Stimulated activated CD4-positive, alpha-beta T cell treated with anti-CD3 and anti-CD28 coated beads, Interleukin-1b, Interleukin-23, amount 100 ng/mL, for 1 hour (primary cell): ENCODE measurements at places on chromosomes 7 and 10.

- DNase-seq, result no peak
Measured at GRCh38 chr10:12943425-12943824, 58.1 kb downstream of the CCDC3 start.

GRCh38 chr7:129502708-129503685 lies 666 bp downstream of the SMKR1 start:
- DNase-seq, result no peak

DNA sequence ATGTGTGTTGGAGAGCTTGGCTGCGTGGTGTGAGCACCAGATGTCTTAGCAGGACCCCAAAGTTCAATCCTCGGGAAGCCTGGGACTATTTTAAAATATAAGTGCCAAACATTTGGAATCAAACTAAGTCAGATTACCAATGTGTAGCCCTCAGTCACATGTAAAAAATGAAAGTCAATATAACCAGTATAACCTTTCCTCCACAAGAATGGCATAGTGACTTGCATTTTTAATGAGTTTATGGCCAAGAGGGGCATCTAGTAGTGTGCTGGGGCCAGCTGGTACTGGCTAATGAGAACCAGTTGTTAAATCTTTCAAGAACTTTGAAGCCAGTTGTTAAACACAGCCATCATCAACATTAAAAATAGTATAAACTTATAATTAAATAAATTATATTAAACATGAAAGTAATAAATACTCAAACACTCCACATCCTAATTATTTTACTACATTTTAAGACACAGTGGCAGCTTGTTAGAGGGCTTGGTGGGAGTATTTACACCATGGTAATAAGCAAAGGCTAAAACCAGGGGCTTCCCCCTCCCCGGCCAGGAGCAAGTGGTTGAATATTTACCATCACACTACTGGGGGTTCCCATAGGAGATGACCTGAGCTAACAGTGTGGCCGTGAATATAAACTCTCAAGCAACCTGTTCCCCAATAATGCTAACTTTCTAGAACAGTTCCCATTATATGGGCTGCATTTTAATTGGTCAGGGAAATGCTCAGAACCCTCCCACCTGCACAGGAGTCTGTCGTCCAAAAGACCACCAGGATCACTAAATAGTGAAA lies 7.9 kb upstream of the FAM170B start:
- DNase-seq, result no peak

DNA sequence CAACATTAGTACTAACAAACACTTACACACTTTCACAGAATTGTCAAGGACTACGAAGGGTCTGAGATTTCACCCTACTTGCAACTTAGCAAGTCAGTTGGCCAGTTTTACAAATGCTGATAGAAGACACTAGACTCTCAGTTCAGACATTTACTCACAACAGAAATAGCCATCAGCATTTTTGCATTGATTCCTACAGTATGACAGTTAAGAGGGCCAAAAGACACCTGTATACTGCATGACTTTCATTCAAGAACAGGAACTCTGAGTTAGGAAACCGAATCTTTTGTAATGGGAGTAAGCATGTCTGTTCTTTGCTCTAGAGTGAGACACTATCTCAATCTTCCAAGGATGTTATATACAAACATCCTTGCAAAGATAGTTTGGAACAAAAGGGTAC lies 40.9 kb downstream of the FAM204A start:
- DNase-seq, result no peak

DNA sequence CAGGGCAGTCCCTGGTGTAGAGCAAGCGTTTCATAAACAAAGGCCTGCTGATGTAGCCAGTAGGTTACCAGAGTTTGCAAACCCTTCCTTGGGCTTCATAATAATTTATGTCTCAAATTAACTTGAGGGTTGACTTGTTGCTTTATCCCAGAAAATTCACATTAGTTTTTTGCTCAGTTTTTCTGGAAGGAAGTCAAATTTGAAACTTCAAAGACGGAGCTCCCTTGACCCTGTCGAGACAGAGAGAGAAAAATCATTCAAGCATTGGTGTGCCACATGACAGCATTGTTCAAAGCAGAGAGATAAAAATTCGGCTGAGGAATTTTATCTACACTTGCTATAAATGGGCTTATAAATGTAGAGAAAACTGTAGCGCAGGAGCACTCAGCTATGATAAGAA lies 627.7 kb downstream of the TNS3 start:
- DNase-seq, result no peak

DNA sequence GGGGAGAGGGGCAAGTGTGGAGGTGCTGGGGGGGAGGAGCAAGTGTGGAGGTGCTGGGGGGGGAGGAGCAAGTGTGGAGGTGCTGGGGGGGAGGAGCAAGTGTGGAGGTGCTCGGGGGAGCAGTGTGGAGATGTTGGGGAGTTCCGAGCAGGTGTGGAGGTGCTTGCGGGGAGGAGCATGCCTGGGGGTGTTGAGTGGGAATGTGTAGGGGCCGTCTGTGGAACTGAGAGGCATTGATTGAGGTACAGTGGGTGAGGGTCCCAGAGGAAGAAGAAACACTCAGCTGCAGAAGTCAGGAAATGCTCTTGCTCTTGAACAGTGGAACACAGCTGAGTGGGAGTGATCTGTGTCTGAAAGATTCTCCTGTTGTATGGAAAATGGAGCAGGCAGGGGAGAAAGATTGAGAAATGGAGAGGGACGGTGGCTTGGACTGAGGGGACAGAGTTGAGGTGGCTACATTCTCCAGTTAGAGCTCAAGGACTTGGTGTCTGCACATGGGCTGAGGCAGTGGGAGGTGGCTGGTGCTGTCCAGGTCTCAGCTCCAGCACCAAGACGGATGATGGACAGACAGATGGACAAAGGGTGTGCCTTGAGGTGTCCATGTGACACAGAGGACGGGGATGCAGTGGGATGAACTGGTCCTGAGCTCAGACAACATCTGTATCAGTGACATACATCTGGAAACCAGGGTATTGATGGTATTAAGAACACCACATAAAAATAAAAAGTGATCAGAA lies 25.2 kb upstream of the NCAPG2 start:
- DNase-seq, result no peak

DNA sequence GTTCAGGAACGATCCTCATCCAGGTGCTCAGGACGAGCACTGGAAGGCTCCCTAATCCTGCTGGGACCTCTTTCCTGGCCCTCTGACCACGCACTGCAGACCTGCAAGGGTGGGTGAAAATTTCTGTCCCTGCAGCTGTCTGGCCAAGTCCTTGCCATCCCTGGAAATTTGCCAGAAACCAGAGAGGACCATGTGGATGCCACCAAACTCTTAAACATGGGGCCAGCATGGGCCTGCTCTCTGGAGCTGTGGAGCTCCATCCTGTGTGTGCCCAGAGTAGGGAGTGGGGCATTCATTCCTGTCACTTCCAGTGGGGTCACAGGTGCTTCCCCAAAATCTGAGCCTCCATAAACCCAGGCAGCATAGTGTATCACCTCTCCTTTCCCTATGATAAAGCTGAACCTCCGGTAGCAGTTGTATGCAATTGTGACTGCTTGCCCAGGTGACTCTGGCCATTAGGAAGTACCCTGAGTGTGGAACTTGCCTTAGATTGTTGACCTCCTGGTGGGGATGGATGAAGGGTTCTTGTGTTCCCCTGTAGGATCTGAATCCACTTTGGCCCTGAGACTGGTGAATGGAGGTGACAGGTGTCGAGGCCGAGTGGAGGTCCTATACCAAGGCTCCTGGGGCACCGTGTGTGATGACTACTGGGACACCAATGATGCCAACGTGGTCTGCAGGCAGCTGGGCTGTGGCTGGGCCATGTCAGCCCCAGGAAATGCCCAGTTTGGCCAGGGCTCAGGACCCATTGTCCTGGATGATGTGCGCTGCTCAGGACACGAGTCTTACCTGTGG lies 57.1 kb downstream of the DMBT1 start:
- no peak for DNase-seq

DNA sequence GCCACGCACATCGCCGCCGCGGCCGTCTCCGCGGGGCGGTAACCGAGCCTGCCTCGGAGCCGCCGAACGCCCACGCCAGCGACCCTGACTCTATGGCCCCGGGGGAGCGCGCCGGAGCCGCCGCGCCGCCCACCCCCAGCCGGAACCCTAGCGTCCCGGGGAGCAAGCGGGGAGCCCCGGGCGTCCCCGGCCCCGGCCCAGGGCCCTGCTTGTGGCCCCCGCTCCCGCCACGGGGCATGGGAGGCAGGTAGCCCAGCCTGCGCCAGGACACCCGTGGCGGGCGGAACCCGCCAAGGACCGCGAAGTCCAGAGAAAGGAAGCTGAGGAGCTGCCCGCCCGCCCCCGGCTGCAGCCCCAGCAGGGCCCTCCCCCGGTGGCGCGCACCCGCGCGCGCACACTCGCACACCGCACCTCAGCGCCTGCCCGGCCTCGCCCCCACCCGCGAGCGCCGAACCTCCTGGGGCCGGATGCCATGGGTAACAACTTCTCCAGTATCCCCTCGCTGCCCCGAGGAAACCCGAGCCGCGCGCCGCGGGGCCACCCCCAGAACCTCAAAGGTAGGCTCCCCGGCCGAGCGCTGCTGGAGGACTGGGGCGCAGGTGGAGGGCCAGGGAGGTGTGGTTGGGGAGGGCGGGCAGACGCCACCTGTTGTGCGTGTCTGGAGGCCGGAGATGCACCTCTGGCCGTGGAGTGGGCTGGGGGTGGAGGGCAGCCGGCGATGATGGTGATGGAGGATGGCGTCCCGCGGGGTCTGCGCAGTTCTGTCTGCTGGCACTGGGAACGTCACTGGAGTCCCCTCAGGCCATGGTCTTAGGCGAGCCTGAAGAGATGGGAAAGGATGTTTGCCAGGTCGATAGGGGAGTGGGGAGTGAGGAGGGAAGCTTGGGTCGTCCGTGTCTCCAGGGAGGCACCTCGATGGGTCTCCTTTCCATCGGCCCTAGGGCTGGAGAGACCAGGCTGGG lies 692 bp downstream of the NEURL1 start:
- no peak for DNase-seq

DNA sequence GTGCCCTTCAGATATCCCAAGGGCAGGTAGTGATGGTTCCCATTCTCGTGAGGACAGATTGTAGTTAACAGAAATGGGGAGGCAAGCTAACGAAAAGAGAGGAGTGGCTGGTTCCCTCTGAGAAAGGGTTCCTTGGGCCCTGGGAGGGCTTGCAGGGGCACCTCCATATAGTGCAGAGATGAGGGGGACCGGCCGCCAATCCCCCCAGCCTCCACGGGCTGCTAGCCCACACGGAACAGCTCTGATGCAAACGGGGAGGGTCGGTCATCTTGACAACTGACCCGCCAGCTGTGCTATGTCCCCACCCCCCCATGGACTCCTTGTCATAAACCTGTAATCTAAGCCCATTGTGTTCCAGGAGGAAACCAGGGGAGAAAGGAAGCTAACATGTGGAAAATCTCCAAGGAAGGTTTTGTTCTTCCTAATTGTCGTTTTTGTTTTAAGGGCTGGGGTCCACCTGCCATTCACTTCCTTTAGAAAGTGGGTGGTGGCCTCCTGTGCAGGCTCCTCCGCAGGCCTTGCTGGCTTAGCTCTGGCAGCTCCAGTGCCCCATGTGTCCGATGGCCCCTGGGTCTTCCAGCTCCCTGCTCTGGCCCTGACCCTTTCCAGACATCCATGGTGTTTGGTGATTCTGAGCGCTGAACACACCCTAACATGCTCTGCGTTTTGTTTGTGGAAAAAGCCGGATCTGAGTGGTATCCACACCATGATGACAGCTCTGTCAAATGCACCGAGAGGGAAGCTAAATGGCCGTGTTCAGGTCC lies 15.9 kb downstream of the ADCY1 start:
- no peak for DNase-seq

- no peak for DNase-seq
Measured at GRCh38 chr7:122225874-122226273, 78.7 kb downstream of the FEZF1 start.

- DNase-seq, result no peak
Measured at GRCh38 chr7:83060218-83060617, 102.5 kb downstream of the PCLO start.

- DNase-seq, result peak; percentile 68
Measured at GRCh38 chr7:32490127-32490796, at the start of gene LSM5. TSS of gene LSM5 (minus strand) at chr7:32490380. CDS start at chr7:32490365, 15 bp downstream.

DNA sequence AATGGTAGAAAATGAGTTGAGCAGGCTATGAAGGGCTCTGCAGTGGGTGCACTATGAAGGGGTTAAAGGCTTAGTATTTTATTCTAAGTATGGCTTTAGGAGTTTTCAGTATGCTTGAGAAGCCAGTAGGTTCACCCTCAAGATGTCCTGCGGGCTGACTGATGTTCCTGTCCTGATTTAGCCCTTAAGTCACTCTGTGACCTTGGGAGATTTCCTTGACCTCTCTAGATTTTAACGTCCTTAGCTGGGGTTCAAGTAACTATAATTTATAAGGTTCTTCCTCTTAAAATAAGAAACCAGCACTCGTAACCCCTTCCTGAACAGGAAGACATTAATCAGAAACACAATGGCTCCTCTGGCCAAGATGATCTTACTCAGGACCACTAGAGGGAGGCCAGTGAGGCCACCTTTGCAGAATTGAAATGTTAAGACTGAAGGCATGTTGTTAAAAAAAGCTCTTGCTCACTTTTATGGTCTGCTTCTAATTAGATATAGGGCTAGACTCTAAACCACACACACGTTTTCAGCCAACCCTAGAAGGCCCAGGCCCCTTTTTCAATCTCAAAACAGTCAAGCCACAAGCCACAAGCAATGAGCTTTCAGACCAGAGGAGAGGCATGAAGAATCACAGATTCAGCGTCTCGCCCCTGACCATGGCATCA lies 41.9 kb downstream of the CDK1 start:
- DNase-seq, result no peak

DNA sequence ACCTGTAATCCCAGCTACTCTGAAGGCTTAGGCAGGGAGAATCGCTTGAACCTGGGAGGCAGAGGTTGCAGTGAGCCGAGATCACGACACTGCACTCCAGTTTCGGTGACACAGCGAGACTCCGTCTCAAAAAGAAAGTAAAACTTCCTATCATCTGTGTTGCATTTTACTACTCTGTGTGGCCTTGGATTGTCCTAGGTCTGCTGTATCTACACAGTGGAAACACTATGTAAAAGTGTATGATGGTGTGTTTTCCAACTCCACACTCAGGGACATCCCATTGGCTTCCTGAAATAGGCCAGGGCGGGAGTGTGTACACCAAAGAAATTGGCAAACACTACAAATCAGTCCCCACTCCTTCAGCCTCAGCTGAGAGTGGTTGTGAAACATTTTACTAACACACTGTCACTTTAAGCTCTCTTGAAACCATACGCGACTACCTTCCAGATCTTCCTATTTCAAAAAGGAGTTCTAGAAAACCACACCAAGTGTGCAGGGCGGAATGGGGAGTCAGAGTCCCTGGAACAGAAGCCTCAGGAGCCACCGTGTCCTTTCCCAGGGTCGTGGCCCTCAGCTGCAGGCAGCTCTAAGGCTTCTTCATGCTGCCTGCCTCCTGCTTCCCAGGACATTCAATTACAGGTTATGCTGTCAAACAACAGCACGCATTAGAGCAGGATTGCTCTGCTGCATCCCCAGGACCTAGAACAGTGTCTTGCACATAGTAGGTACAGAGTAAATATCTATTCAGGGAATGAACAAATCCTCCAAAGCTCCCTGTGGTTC lies 275.4 kb downstream of the PARD3 start:
- DNase-seq, result no peak

GRCh38 chr10:100981178-100981772 lies 6.0 kb downstream of the MRPL43 start:
- DNase-seq, result no peak

DNA sequence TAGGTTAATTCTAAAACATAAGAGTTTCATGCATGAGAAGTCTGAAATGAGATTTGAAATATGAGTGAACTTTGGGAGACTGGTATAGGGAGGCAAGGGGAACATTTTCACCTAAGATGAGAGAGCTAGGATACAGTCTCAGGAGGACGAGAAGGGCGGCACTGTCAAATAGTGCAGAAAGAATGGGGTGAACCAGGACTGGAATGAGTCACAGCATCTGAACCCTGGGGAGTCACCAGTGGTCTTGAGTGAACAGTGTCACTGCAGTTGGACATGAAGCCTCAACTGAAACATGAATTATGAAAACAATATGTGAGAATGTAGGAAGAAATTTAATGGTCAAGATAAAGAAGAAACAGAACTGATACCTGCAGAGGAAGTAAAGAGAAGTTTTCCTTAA lies 33.8 kb downstream of the GNG11 start:
- DNase-seq, result no peak
